Activated CD4-positive, alpha-beta T cell treated with anti-CD3 and anti-CD28 coated beads, Interleukin-2, amount 10 ng/mL, durations not matched to agents 7 days and 5 days (primary cell): ENCODE measurements at places on chromosomes 2 and 18. TPM values are rescaled to one million over a fixed set of nuclear protein-coding genes. Genes with fewer than 3 reads are reported as not detected.

DNA sequence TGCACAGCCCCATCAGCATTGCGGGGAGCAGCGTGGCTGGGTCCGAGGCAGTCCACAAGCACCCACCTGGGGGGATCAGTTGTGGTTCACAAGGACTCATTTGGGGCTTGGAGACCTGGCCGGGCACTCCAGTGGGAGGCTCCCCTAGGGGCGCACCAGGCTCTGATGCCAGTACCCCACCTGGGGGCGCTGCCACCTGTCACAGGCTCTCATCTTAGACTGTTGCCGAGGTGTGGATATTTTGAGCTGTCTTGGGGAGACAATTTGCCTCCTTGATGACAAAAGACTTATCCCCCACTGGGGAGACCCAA, 3.0 kb downstream of the ADRA2B start:
- H3K4me1 ChIP-seq = peaks cover 17% of the 10 kb centered on the region
- peaks cover 9% of the 10 kb centered on the region for H3K27me3 ChIP-seq
- H3K36me3 ChIP-seq = no peaks in the 10 kb centered on the region
- no peak overlapping the region for H3K27ac ChIP-seq
- peak; percentile 23 for DNase-seq
- no peak overlapping the region for H3K4me3 ChIP-seq

NEURL3 gene
- total RNA-seq = 0.22 TPM

MRPL19 gene
- 38.3 TPM for total RNA-seq

GRCh38 chr2:73642338-73643018, at the start of gene NAT8:
Gene NAT8, minus strand, starts transcription at chr2:73642422. Its CDS starts 794 bp downstream, at chr2:73641628.
- peaks cover 1% of the 10 kb centered on the region for H3K36me3 ChIP-seq
- no peaks in the 10 kb centered on the region for H3K4me1 ChIP-seq
- no peak for DNase-seq
- no peak within 1 kb of the TSS for H3K27ac ChIP-seq
- peaks cover 11% of the 10 kb centered on the region for H3K27me3 ChIP-seq

GRCh38 chr2:197514754-197515153, 1.1 kb upstream of the MOB4 start:
- peak overlapping the region; percentile 91 for H3K4me3 ChIP-seq
- no peak for DNase-seq
- peaks cover 7% of the 10 kb centered on the region for H3K36me3 ChIP-seq

CRYGD gene
- total RNA-seq = not detected

GRCh38 chr18:28189400-28190239, 12.7 kb upstream of the CDH2 start:
- H3K4me1 ChIP-seq = no peaks in the 10 kb centered on the region
- no peaks in the 10 kb centered on the region for H3K27me3 ChIP-seq
- peak; percentile 27 for DNase-seq
- H3K27ac ChIP-seq = no peak overlapping the region
- H3K36me3 ChIP-seq = no peaks in the 10 kb centered on the region
- no peak overlapping the region for H3K4me3 ChIP-seq

GRCh38 chr2:70391988-70392387, 90.1 kb upstream of the FAM136A start:
- no peak overlapping the region for H3K4me3 ChIP-seq
- H3K36me3 ChIP-seq = no peaks in the 10 kb centered on the region
- H3K27ac ChIP-seq = no peak overlapping the region
- H3K27me3 ChIP-seq = peaks cover 12% of the 10 kb centered on the region
- DNase-seq = no peak

TMEM247 gene
- not detected for total RNA-seq

DNA sequence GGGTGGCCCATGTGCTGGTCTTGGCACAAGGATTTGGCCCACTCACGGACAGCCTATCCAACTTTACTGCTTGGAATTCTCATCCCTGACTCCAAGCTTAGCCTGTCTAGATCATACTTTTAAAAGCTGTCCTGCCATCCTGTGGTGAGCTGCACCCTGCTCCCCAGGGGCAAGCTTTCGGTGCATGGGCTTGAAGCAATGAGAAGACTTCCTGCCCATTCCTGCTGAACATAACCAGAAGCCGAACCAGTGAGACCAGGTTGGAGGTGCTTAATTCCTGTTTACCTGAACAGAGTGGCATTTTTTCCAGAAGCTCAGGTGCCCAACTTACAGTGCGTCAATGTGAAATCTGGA, 154.5 kb downstream of the ANTXR1 start:
- H3K4me1 ChIP-seq = peaks cover 2% of the 10 kb centered on the region
- no peaks in the 10 kb centered on the region for H3K36me3 ChIP-seq
- no peak for DNase-seq
- no peak overlapping the region for H3K27ac ChIP-seq

ADAM23 gene
- total RNA-seq = 0.89 TPM

DNA sequence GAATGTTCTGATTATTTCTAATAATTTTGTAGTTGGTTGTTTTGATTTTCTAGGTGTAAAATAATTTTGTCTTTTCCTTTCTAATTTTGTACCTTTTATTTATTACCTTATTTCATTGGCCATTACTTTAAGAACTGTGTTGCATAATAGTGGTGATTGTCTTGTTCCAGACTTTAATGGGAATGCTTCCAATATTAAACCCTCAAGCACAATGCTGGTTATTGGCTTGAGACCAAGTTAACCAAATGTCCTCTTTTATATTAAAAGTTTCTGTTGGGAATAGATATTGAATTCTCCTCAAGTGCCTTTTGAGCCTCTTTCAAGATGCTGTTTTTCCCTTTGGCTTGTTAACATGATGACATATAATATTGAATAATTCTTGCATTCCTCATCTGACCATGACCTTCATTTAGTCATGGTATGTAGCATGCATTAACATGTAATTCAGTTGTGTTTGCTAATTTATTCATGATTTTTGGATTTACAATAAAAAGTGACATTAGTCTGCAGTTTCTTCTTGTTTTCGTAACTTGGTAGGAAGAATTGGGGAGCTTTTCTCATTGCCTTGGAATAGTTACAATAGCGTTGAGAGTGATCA, 141.7 kb downstream of the DIS3L2 start:
- H3K4me3 ChIP-seq = no peak overlapping the region
- no peaks in the 10 kb centered on the region for H3K4me1 ChIP-seq
- H3K36me3 ChIP-seq = peaks cover 9% of the 10 kb centered on the region
- no peaks in the 10 kb centered on the region for H3K27me3 ChIP-seq
- no peak overlapping the region for H3K27ac ChIP-seq

- no peak for DNase-seq
- peaks cover 60% of the 10 kb centered on the region for H3K27me3 ChIP-seq
- H3K4me1 ChIP-seq = peaks cover 9% of the 10 kb centered on the region
- peaks cover 6% of the 10 kb centered on the region for H3K36me3 ChIP-seq
Observed at GRCh38 chr18:901761-902160, 2.9 kb upstream of the ADCYAP1 start.

TUBA3D gene
- total RNA-seq = not detected

GRCh38 chr2:197191177-197191939, 119.2 kb downstream of the ANKRD44 start:
- peak; percentile 41 for DNase-seq
- no peaks in the 10 kb centered on the region for H3K27me3 ChIP-seq
- H3K4me3 ChIP-seq = peak overlapping the region; percentile 4
- H3K4me1 ChIP-seq = peaks cover 79% of the 10 kb centered on the region

GRCh38 chr2:9631878-9632700, 1.3 kb upstream of the YWHAQ start:
- H3K27ac ChIP-seq = peak overlapping the region; percentile 96
- no peak for DNase-seq
- peaks cover 37% of the 10 kb centered on the region for H3K4me1 ChIP-seq
- H3K4me3 ChIP-seq = peak overlapping the region; percentile 95

DNA sequence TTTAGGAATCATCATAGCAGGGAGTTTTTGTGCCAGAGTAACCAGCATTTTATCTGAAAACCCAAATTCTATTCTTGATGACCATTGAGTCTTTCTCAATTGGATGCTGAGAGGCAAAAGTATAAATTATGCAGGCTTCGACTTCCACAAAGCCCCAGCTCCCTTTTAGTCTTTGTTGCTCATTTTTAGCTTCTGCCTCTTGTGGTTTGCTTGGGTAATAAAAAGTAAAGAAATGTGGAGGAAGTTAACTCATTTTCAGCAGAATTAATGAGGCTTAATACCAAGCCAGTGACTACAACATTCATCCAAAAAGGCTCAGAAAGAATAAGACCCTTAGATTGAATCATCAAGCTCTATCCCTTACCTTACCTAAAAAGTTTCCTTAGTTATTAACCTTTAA, 18.6 kb downstream of the ERMN start:
- peaks cover 25% of the 10 kb centered on the region for H3K4me1 ChIP-seq
- no peak overlapping the region for H3K4me3 ChIP-seq
- H3K27me3 ChIP-seq = no peaks in the 10 kb centered on the region
- no peak overlapping the region for H3K27ac ChIP-seq

ATP8B1 gene
- not detected for total RNA-seq

- H3K4me3 ChIP-seq = no peak overlapping the region
- no peak overlapping the region for H3K27ac ChIP-seq
- no peak for DNase-seq
Observed at GRCh38 chr2:84914334-84914733, 8.9 kb downstream of the TMSB10 start.

LOXHD1 gene
- total RNA-seq = 0.35 TPM

GRCh38 chr2:189561371-189562038, 19.1 kb downstream of the SLC40A1 start:
- DNase-seq = no peak
- H3K4me3 ChIP-seq = no peak overlapping the region
- H3K4me1 ChIP-seq = peaks cover 11% of the 10 kb centered on the region
- H3K27ac ChIP-seq = no peak overlapping the region

DNA sequence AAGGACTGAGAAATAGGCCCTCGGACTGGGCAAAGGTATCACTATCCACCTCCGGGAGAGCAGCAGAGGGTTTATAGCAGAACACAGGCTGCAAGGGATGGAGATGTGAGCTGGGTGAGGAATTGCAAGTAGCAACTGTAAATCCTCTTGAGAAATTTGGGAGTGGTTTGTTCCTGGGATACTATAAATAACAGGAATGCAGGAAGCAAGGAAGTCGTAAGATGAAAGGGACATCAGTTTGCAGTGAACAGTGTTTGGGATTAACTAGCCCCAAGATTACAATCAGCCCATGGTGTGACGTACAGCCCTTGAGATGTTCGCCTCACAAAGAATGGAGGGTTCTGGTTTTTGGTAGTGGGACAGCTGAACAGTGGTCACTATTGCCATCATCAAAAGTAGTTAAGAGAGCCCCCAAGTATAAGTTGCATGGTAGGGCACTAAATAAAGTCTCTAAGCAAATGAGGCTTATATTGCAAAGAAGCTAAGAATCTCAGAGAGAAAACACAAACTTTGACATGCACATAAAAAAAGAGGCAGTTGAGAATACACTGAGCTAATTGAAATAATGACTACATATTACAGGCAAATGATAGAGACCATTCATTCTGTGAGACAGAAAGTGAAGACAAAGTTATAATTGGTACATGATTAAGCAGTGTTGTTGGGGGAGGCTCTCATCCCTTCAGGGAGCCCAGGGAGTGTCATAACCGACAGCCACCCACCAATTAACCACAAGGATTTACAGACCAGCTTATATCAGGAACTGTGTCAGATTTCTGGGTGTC, 362.5 kb upstream of the ACVR2A start:
- H3K27me3 ChIP-seq = peaks cover 2% of the 10 kb centered on the region
- no peak for DNase-seq
- H3K4me3 ChIP-seq = no peak overlapping the region
- peaks cover 6% of the 10 kb centered on the region for H3K36me3 ChIP-seq
- H3K27ac ChIP-seq = no peak overlapping the region
- peaks cover 3% of the 10 kb centered on the region for H3K4me1 ChIP-seq

- H3K27me3 ChIP-seq = no peaks in the 10 kb centered on the region
- no peak for DNase-seq
- H3K27ac ChIP-seq = no peak overlapping the region
Observed at GRCh38 chr2:225270861-225271260, 128.6 kb upstream of the NYAP2 start.

DNA sequence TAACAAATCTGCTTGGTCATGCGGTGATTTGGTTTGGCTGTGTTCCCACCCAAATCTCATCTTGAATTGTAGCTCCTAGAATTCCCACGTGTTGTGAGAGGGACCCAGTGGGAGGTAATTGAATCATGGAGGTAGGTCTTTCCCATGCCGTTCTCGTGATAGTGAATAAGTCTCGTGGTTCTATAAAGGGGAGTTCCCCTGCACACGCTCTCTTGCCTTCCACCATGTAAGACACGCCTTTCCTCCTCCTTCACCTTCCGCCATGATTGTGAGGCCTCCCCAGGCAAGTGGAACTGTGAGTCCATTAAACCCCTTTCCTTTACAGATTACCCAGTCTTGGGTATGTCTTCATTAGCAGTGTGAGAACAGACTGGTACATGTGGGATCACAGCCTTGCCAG, 36.7 kb downstream of the TRABD2A start:
- no peak for DNase-seq
- H3K36me3 ChIP-seq = peaks cover 69% of the 10 kb centered on the region
- no peaks in the 10 kb centered on the region for H3K27me3 ChIP-seq
- H3K4me3 ChIP-seq = no peak overlapping the region
- H3K4me1 ChIP-seq = peaks cover 90% of the 10 kb centered on the region
- peak overlapping the region; percentile 95 for H3K27ac ChIP-seq

DNA sequence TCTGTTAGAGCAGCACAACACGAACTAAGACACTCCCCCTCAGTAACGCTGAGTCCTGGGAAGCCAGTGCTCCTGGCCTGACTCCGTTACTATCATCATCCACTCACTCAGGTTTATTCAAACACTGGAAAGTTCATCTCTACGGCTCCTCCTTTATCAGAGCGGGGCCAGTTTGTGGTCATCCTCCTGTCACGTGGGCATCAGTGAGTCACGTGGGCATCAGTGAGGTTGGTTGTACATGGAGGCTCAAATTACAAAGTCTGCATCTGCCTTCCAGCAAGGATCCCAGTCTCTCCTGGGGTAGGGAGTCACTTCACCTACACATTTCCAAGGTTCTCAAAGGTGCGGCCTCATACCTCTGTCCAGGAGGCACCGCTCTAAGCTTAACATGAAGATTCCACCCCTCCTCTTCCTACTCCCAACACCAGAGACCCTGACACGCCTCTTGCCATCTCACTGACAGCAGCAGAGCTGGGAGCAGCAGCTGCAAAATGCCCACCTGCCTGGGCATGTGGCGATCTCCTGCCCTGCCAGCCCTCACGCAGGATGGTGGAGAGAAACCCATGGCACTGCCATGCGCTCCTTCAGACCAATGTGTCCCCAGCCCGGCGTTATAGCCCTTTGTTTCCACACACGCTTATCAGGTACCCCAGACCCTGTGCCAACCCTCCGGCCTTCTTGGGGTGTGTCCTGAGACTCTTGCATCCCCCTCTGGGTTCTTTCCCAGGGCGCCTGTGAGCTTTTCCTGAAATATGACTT, 99.2 kb upstream of the PTPRM start:
- H3K27me3 ChIP-seq = no peaks in the 10 kb centered on the region
- H3K27ac ChIP-seq = no peak overlapping the region
- H3K4me3 ChIP-seq = no peak overlapping the region
- H3K36me3 ChIP-seq = no peaks in the 10 kb centered on the region
- DNase-seq = no peak
- H3K4me1 ChIP-seq = no peaks in the 10 kb centered on the region

GRCh38 chr18:7070466-7070865, 47.1 kb downstream of the LAMA1 start:
- H3K4me3 ChIP-seq = no peak overlapping the region
- no peaks in the 10 kb centered on the region for H3K36me3 ChIP-seq
- H3K4me1 ChIP-seq = no peaks in the 10 kb centered on the region

DNA sequence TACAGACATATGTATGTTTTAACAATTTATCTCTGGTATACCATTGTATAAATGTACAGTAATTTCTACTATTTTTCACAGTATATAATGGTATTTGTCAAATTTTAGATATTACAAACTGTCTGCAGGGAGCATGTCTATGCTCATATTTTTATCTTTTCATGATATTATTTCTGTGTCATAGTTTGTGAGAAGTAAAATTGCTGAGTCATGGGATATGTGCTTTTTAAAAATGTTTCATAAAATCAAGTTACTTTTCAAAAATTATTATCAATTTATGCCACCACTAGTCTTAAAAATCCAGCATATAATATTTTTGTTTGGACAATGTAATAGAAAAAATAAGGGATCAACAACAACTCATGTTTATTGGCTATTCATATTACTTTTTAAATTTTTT, 9.1 kb upstream of the ZNF804A start:
- no peak overlapping the region for H3K4me3 ChIP-seq
- no peak for DNase-seq
- no peaks in the 10 kb centered on the region for H3K27me3 ChIP-seq
- H3K27ac ChIP-seq = no peak overlapping the region
